ENCODE measurements at places on chromosomes 7 and 10.

GRCh38 chr7:95190515-95190914, 133.8 kb downstream of the PON1 start:
- no peak for DNase-seq

DNA sequence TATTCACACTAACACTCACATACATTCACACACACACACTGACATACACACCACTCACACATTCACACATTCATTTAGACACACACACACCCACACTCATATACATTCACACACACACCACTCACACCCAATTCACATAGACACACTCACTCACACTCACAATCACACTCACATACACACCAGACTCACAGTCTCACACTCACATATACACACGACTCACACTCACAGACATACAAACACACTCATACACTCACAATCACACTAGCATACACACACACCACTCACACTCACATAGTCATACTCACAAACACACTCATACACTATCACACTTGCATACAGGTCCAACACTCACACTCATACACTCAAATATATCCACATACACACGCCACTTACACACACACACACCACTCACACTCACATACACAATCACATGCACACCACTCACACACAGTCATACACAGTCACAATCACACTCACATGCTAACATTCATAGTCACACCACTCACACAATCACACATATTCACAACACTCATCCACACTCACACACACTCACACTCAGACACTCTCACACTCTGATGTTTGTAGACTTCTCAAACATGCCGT, 312.6 kb downstream of the SFMBT2 start:
- DNase-seq = no peak

DNA sequence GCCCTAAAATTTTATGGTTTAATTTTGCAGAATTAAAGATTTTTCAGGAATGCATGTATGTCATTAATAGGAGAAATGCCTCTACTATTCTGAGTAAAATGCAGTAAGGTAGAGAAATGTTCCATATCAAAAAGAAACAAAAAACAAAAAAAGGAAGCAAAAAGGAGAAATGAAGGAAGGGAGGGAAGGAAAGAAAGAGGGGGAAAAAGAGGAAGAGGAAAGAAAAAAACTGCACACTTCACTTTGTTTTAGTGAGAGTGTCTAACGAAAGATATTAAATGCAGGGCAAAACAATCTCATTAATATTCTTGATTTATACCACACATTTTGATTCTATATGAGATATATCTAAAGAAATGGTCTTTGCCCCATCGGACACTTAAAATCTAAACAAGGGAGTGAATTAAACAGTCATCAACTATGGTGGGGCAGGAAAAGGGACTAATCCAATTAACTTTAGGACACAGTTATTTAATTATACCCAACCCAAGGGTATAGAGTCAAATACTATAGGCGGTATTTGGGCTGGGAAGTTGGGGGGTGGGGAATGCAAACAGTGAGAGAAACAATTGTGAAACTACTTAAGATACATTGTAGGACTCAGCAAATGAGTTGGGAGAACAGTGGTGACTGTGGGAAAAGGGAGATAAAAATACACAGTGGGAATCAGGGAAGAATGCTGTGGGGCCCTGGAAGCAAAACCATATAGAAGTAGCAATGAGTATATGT, 27.0 kb downstream of the IMMP2L start:
- DNase-seq = no peak

DNA sequence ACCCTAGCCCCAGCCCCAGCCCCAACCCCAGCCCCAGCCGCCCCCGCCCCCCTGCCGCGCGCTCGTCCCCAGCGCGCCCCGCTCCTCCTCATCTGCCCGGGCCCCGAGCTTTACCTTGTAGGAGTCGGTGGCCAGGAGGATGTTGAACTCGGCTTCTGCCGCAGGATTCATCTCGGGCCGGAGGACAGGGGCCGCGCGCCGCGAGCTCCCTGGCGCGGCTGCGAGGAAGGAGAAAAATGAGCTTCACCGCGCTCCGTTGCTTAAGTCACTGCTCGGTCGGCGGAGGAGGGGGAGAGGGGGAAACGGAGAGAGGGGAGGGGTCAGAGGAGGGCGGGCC, at the start of gene NAMPT:
Gene NAMPT, minus strand, starts transcription at position 270 of the 337 bp plus-strand sequence. Its CDS starts 99 bp downstream, at position 171.
- no peak for DNase-seq

DNA sequence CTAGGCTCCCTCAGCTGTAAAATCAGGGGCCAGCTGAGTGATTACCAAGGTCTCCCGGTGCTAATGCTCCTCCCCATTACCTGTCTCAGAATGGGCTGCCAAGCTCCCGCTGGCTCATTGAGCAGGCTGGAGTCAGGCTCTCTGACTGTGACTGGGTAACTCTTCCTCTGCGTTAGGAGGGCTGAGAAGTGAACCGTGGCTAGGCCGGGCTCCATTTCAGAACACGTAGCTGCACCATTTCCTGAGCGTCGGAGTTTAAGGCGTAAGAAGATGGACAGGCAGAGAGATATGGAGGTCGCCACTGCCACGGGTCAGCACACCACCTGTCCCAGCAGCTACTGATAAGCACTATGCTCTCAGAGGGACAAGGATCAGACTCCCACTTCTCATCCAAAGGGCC, 250.3 kb downstream of the TCERG1L start:
- DNase-seq = no peak

- DNase-seq = no peak
Measured at GRCh38 chr7:71345117-71345884, 213.4 kb downstream of the GALNT17 start.

DNA sequence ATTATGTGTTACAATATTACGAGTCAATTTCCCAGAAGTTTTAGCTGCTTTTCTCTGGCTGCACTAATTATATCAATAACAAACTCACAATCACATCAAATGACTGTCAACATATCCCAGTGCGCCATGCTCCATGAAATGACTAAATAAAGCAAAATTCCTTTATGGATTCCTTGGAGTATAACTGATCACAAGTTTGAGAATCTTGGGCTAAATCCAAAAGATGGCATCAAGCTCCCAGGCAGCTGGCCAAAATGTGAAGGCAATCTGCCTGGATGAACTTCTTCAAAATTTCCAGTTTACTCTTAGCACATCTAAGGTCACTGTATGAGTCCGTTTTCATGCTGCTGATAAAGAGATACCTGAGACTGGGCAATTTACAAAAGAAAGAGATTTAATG, 210.8 kb downstream of the CCSER2 start:
- no peak for DNase-seq

DNA sequence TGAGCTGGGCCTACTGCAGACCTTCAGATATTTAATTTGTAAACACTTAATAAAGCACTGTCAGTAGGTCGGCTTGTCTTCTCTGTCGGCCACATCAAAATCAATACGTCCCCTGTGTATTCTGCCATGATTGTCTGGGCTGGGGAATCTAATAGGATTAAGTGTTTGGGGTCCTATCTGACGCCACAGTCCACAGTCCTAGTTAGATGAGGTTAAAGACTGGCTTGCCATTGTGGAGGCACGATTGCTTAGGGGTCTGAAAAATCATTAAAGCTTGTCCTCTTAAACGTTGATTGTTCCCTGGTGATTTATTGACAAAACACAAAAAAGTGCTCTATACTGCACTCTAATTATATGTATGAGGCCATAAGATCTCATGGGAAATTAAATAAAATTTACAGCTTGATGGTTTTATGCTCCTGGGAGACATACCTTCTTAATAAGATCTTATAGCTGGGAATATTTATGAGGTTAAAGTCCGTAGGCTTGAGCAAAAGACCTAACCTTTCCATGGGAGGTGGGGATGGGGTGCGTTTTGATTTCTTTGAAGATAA, 650.3 kb upstream of the GALNT17 start:
- DNase-seq = no peak

DNA sequence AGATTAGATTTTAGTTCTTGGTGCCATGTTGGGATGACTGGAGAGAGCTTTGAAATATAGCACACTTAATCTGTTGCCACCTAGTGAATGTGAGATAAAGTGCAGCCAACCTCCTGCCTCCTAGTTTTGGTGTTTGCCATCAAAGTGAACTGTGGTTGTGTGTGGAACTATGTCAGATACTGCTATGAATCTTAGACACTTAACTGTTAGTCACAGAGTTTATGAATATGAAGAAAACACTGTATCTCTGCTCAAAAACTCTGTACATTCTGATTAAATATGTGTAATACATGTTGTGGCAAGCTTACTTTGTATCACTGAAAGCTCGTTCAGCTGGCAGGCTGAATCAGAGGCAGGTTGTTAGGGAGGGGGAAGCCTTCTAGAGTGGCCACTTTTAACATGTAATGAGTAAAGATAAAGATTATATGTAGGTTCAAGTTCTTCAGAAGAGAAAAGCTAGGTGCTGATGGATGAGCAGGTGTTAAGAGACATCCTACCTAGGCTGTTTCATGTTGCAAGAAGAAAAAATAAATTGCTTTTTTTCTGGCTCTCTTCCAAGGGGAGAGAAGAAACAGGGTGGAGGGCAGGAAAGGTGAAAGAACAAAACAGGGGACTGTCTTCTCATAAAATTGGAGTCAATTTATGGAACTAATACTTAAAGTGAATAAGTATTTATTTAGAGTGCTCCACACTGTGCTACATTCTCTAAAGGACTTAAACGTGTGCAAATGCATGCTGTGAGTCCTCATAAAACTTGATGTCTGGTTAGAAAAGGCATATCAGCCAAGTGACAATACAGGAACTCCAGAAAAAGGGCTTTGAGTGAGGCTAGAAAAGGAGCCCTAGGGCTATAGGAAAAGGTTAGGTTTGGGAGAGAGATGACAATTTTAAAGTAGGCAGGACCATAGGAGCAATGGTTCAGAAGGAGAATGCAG, 14.1 kb upstream of the LAMB1 start:
- DNase-seq = no peak
